ENCODE measurements at places on chromosomes 1 and 21.

DNA sequence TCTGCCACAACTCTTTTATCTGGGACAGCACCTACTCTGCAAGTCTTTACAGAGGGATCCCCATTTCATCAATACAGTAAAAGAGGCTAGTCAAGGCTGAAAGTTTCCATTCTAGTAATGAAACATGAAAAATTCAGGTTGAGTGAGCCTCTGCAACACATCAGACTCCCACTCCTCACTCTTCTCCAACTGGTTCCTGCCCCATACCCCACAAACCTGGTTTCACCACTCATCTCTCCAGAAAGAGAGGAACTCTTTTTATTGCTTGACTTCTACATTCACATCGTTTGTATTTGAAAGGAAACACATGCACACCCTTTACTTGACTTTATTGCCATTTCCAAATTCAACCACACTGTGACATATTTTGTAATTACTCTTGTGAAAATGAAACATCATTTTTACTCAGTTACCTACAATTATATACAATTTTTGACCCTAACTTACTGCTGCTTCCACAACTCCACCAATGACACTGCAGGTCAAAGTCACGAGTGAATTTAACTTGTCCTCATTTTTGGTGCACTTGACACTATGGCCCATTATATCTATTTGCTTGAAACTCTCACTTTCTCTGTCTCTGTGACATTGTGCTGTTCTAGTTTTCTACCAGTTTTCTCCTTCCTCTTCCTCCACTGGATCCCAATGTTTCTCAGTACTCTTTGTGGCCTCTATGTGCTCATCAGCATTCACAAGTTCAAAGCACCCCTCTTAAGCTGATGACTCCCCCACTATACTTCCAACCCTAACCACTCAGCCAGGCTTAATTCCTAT lies 8.0 kb downstream of the STX6 start:
- DNase-seq = no peak

DNA sequence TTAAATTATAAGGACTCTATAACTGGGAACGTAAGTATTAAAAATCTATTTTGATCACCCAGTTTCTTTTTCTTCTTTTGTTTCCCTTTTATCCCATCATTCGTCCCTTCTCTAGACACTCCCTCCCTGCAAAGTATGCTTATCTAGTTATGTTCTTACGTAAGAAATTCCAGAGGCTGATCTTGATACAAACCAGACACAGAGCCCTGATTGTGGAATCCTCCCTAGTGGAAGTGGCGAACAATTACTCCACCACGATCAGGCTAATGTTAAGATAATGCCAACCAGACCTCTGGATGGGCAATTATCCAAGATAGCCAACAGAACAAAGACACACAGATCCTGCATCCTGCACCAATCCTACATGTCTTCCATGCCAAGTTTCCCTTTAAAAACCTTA lies 1557.4 kb downstream of the PLA2G4A start:
- DNase-seq = no peak

DNA sequence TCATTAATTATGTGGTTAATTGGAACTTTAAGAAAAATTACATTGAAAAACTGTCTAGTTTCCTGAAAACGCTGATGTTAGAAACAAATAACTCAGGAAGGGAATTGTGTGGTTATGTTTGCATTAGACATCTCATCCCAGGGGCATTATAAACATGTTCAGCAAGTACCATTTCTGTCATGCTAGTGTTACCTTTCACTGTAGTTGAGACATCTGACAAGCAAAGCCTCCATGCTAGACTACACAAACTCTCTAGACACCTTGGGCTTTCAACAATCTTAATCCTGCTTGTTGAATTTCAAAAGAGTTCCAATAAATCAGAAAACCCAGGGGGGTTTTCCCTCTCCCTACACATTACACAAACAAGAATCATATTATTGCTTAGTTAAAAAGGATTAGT lies 536.8 kb downstream of the KCNT2 start:
- no peak for DNase-seq

DNA sequence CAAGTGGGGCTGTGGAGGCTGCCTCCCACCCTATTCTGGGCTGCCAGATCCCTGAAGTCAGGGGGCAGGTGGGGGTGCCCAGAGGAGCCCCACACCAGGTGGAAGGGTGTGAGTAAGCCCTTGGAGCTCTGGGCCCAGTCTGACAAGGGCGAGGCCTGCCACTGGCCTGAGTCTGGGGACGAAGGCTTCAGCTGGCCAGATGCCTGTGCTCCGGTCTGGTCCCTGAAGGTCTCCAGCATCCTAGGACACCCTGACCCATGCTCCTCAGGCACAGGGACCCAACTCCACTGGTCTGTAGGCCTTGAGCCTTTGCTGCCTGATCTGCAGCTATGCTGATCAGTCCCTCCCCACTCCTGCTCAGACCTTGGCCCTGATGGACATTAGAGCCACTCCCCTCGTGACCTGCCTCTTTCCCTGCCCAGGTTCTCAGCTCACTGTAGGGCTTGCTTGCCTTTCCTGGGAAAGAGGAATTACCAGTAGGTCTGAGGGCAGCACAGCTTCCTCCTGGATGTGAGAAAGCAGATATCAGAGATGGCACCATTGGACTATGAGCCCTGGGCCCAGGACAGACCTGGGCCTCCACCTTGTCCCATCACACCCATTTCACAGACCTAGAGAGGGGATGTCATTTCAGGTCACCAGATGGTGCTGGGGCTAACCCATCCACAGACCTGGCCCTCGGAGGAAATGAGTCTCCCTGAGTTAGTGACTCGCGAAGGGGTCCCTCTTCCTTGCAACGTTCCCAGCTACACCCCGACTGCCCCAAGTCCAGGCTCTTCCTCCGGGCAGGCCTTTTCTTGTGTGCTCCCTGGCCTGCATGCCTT lies 32.8 kb upstream of the CSF3R start:
- no peak for DNase-seq

GRCh38 chr1:214550857-214551435 lies 456 bp downstream of the PTPN14 start:
- DNase-seq = no peak

DNA sequence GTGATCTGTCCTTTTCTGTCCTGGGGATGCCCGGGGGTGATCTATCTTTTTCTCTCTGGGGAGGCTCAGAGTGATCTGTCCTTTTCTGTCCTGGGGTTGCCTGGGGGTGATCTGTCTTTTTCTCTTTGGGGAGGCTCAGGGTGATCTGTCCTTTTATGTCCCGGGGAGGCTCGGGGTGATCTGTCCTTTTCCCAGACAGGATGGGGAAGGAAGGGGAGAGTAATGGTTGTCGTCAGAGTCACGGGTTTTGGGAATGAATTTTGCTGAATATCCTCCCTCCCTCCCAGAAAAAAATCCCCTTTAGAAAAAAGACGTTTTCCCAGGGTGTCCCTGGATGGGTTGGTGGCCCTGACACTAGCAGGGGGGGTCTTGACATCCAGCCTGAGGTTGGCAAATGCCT lies 91.5 kb downstream of the ARHGEF10L start:
- no peak for DNase-seq

- no peak for DNase-seq
Observed at GRCh38 chr1:223842784-223843183, 3.0 kb downstream of the TP53BP2 start.

DNA sequence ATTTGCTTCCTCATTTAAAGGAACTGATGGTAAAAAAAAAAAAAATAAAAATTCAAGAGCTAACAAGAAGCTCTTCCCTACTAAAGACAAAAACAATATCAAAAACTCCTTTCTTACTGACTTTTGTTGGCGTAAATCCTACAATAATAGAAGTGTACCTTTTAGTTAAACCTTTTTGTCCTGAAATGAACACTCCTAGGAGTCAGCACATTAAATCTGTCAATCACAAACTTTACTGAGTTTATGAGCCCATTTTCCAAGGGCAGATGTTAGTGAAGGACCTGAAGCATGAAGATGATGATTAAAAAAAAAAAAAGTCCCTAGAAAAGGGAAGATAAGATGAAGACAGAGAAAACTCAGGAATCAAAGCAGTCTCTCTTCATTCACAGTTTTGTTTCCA lies 22.6 kb upstream of the DDX59 start:
- DNase-seq = no peak

DNA sequence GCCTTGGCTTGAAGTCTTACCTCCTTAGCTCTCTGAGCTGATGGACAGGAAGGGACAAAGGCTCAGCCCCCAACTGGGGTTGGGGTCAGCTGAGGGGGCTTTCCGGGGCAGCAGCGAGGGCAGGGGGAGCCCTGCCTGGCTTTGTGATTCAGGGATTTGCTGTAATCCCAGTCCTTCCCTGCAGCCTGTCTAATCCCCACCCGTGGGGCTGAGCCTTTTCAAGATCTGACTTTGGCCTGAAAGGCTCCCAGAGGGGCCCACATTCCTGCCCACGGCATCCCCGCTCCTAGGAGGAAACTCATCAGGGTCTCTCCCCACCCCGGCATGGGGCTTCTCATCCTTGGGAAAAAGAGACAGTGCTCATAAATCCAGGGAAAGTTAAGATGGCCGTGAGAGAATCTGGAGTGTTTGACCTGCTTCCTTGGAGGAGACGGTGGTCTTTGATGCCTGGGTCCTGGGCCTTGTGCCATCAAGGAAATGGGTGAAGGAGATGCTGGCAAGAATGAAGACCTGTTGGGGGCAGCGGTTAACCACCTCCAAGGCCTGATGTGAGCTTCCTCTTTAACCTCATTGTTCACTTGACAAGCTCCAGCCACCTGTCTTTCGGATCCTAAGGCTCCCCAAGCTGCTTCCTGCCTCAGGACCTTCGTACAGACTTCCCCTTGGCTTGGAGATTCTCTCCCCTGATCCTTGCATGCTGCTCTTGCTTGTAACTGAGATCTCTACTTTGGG lies 83.1 kb upstream of the WNT4 start:
- no peak for DNase-seq

- DNase-seq = peak; percentile 73
Observed at GRCh38 chr1:2275796-2276536, 47.8 kb downstream of the SKI start.

GRCh38 chr1:65890201-65890843 lies 97.6 kb downstream of the PDE4B start:
- no peak for DNase-seq

- no peak for DNase-seq
Observed at GRCh38 chr1:204741440-204741839, 55.9 kb upstream of the LRRN2 start.

- no peak for DNase-seq
Observed at GRCh38 chr1:92478393-92478792, 8.3 kb downstream of the GFI1 start.

DNA sequence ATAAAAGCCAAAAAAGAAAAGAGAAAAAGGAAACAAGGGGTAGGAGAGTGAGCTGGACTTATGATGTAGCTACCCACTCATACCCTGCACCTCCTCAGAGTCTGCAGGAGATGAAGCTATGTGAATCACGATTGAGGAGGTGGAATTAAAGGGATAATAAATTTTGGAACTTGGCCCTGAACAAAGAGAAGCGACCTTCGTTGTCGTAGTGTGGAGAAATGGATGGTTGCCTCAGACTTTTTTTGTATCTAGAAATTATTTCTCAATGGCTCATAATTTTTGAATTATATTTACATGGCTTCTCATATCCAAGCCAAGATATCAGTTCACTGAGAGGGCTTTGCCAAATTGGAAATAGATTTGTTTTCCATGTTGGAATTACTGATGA lies 37.8 kb upstream of the SIPA1L2 start:
- no peak for DNase-seq

GRCh38 chr1:231751415-231751814 lies 124.8 kb downstream of the DISC1 start:
- no peak for DNase-seq

Measured in G401 (cell line).